ENCODE measurements at places on chromosomes 11 and 22.

DNA sequence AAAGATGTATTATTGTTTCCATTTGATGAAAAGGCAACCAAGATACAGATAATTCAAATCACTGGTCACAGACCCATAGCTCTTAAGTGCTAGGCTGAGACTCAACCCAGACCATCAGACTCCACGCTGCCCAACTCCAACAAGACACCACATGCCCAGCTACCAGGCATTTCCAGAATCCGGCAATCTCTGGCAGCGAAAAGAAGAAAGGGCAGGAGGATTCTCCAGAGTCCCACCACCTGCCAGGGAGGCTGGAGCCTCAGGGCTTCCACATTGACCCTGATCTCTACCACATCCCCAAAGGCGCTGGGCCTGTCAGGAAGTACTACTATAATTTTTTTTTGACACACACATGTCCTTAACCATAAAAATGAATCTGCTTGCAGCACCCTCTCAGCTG is 61.4 kb upstream of the ARFGAP3 start:
- no peak for DNase-seq

- DNase-seq, result peak; percentile 7
These were observed 154.3 kb upstream of the B3GAT1 start for GRCh38 chr11:134566311-134566710.

DNA sequence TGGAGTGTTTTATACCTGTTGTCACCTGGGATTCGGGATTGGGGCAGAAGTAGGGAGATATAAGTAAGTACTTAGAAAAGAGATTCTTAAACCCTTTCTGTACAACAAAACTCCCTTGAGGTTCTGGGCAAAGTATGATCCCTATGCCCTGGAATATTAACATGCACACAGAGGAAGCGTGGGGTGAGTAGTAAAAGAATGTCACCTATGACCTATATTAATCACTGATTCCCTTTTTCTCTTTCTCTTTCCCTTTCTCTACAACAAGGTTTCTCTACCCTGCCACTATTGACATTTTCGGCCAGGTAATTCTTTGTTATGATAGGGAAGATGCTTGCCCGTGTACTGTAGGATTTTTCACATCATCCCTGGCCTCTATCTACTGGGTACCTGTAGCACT is 209.7 kb upstream of the PLET1 start:
- DNase-seq, result no peak

- peak; percentile 59 for DNase-seq
These were observed at the start of gene DGAT2 for GRCh38 chr11:75768112-75768908. DGAT2 (plus strand) TSS chr11:75768778; CDS start chr11:75768992, 214 bp downstream.

DNA sequence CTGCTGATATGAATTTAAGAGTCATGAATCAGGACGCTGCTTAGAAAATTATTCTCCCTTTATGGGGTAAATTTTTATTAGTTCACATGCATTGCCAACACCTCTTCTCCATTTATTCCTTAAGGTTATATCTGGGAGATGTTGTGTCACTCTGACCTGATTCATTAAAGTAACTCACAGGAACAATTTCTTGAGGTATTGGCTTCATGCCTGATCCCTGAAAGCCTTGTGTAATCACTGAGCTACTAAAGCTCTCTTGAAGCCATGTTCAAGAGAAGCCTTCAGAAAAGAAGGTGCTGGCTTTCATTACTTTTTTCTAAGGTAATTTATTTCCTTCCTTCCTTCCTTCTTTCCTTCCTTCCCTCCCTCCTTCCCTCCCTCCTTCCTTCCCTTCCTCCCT is 420.6 kb downstream of the RAB38 start:
- DNase-seq, result no peak

DNA sequence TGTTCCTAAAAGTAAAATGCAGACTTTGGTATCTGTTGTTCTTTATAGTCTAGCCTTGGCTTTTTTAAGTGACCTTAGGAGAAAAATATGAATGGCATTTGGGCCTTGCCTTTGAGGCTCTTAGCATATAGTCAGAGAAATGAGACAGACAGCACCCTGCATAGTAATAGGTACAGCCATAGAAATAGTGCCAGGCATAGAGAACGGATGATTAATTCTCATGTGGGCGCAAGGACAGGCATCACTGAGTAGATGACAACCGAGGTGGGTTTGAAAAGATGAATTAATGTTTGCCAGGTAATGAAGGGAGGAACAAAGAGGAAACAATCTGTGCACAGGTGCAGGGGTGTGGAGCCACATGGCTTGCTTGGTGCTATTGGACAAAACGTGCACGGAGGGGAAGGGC is 90.5 kb downstream of the BMAL1 start:
- no peak for DNase-seq

- no peak for DNase-seq
These were observed 8.9 kb downstream of the ABTB2 start for GRCh38 chr11:34348919-34349318.

- peak; percentile 86 for DNase-seq
These were observed 43.2 kb upstream of the DLAT start for GRCh38 chr11:111982019-111982464.

DNA sequence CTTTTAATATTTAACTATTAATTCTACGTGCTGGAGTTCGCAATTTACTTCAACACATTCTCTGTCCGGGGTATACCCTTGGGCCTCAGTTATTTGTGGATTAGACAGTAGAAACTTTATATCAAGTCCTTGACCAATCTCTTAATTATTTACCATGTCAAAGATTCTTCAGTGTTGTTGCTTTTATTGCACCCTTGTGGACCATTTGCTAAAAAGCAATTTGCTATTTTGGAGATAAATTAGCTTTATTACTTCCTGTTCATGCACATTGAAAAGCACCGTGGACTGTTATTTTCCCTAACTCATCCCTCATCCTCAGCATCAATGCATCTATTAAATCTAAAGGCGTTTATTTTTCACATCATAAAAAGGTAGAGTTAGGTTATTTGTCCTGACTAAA is 609.9 kb downstream of the CNTN5 start:
- no peak for DNase-seq

DNA sequence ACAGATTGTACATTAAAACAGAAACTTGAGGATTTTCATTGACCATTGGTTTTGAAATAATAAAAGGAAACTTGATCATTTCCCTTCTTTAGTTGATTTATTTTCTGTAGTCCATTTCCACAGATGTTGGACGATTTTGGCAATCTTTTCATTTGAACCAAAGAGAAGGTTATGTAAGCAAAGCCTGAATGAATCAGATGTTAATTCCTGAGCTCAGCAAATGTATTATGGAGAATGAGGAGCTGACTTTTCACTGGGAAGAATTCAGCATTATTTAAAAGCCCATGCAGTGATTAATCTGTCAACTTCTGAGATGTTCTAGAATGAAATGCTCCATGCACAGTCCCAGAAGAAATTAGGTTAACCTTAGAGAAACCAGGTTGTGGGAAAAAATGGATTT is 29.0 kb downstream of the ELMOD1 start:
- no peak for DNase-seq

- DNase-seq, result no peak
These were observed 22.6 kb downstream of the ADAMTS15 start for GRCh38 chr11:130470832-130471706.

GRCh38 chr11:119668676-119669075 is 60.3 kb downstream of the NECTIN1 start:
- no peak for DNase-seq

GRCh38 chr11:36600180-36600579 is 2.1 kb upstream of the RAG2 start:
- DNase-seq, result no peak

Measured in cerebellar cortex (tissue), 1 donor.